ENCODE measurements at places on chromosomes 7 and 10.

GRCh38 chr10:110932505-110933180, 13.2 kb downstream of the SHOC2 start:
- no peak for DNase-seq

DNA sequence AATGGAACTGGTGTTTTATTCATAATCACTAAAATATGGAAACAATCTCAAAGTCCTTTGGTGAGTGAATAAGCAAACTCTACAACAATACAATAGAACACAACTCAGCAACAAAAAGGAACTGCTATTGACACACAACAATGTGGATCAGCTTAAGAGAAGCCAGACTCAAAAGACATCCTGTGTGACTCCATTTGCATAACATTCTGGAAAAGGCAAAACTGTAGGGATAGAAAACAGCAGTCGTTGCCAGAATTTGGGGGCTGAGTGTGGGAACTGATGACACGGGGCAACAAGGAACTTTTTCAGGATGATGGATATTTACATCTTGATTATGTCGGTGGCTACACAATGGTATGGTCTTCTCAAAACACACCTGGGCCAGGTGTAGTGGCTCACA, 32.4 kb upstream of the SVIL start:
- no peak for DNase-seq

GRCh38 chr7:121039510-121039822, 51.0 kb downstream of the CPED1 start:
- DNase-seq = no peak

DNA sequence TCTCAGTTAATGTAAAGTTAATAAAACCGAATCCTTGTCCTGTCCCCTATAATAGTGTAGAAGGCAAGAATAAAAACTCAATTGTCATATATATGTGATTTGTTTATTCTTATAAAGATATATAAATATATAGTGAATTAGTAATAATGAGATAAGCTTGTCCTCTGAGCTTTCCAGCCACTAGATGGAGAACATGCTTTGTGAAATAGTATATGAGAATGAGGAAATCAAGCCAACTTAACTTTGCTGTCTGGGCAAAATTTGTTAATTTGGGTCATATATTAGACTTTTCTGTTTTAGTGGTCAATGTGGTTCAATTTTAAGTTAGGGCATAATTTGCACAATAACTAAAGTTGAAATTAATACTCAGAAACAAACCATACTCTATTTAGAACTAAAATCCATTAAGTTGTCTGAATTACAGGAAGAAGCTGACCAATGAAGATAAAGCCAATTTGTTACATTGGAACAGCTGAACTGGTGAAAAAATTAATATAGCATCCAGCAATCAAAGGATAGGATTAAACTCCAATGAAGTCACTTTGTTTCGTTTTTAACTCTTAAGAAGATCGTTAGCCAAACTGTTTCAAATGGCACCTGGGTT, 595.0 kb downstream of the ARL4A start:
- DNase-seq = no peak

- no peak for DNase-seq
These were observed 541.0 kb upstream of the ADARB2 start for GRCh38 chr10:2278363-2278762.

DNA sequence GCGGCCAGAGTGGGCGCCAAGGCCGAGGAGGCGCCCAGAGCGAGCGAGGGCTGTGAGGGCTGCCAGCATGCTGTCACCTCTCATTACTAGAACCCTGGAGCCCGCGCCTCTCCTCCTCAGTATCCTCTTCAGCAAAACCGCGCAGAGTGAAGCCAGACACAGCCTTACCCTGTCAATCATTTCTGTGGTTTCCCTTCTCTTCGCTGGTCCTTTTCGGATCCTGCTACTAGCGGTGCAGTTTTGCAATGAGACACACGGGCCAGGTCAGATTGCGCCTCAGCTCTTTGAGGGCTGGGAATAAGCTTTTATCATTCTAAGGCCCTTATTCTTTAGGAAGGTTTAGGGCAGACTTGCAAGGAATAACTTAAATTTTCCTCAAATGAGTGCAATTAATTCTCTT, 55.5 kb upstream of the FAM171A1 start:
- no peak for DNase-seq

DNA sequence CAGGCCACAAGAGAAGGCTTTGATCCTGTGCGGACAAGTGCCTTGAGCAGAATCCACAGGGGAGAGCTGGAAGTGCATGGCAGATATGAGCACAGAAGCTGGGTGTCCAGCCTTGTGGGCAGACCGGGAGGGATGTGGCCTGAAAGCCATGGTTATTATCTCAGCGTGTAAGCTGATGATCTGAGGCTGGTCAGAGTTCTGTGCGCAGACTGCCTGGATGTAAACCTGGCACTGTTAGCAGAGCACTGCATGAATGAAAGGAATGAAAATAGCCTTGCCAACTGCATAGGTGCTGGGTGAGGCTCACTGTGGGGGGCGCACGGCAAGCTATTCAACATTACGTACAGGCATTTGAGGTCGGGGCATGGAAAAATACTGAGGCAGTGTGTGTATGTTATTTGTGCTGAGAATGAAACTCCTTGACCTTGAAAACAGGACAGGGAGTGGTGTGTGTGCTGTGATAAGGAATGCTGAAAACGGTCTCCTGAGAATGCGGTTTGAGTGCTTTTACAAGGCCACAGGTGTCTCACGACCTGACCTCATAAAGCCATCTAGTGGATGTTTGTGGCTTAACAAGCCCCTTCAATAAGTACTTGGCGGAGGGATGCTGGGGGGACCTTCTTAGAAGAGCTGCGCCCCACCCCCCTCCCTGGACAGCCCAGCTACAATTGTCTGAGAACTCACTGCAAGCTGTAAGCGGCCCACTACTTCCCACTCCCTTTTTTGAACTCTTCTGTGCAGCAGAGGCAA, 18.7 kb downstream of the AKR1C1 start:
- no peak for DNase-seq

DNA sequence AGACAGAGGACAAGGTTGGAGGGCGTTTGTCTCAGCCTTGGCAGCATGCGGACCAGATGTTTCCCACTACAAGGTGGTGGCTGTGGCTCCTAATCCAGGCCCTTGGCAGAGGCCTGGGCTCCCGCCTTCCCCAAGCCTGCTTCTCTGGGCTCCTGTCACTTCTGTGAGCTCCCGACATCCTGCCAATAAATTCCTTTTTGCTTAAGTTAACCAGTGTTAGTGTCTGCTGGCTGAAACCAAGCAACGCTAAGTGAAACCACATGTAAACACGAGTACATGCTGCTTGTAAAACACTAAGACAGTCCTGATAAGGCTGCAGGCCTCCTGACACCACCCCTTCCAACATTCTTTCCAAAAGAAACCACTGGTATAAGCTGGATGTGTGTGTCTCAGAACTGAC, 263.6 kb upstream of the ZMIZ1 start:
- DNase-seq = no peak

DNA sequence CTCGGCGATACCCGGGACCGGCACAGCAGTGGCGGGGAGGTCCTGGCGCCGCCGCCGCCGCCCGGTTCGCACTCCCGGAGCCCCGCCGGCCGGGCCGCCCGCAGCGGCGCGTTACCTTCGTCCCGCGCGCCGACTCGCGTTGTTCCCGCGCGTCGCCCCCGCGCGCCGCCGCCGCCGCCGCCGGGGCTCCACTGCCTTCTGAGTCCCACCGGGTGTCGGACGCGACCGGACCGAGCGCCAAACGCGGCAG, at the start of gene EZH2:
Gene EZH2 (minus strand): TSS at position 243 of the 250 bp plus-strand sequence. CDS start 36,993 bp downstream, outside the sequence.
- DNase-seq = no peak

GRCh38 chr10:30183055-30183402, 123.6 kb upstream of the JCAD start:
- DNase-seq = no peak

- DNase-seq = no peak
These were observed 2.0 kb upstream of the RBAK start for GRCh38 chr7:5043661-5044060.

DNA sequence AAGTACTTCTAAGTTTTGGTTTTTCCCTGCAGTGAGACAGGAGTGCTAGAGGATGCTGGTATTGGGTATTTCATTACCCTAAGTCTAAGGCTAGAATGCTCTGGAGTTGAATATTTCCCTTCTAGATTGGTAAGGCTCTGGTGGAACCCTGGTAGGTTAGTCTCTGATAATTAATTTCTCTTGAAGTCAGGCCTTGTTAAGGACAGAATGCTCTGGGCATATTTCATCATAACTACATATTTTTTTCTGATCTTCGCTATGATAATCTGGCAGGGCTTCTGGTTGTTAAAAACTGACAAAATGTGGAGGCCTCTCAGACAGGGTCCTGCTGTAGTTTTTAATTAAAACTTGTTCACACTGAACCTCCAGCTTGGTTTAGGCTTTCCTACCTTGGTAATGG, 83.8 kb downstream of the CDK13 start:
- DNase-seq = no peak

- DNase-seq = no peak
These were observed 283.8 kb downstream of the CDK14 start for GRCh38 chr7:90879924-90880323.

- no peak for DNase-seq
These were observed 103.3 kb upstream of the GSDME start for GRCh38 chr7:24860611-24861010.

GRCh38 chr7:123126171-123126570, 73.6 kb downstream of the SLC13A1 start:
- no peak for DNase-seq

GRCh38 chr7:39211581-39211980, 233.9 kb downstream of the POU6F2 start:
- DNase-seq = no peak

DNA sequence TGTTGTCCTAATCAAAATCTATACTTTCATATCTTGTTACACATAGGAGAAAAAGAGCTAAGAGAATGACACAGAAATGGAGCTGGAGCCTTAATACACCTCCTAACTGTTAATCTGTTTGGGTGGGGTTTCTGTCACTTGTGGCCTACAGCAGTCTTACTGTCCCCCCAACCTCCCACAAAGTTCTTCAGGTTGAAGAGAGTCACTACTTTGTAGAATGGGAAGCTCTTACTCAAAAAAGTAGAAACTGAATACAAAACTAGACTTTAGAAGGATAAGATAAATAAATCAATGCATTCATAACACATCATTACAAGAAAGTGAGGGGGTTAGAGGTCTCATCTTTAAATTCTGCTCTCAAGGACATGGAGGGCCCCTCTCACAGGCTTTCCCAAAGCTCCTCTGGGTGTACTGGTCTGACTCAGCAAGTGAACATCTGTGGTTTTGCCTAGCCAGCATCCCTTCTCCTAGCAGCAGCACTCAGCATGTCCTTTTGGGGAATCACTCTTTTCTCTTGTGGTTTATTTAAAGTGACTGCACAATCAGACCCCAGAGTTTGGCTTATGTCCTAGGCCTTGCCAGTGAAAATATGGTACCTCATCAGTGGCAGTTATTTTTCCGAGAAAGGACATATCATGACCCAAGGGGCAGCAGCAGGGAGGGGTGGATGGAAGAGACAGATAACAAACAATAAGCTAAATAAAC, 2.0 kb upstream of the BLVRA start:
- no peak for DNase-seq

GRCh38 chr7:33276325-33276724, 147.0 kb downstream of the BBS9 start:
- no peak for DNase-seq

- DNase-seq = no peak
These were observed 61.8 kb downstream of the ANKRD61 start for GRCh38 chr7:6092953-6093354.

- no peak for DNase-seq
These were observed 744 bp downstream of the FRAT2 start for GRCh38 chr10:97333601-97334369.

- DNase-seq = no peak
These were observed 13.1 kb downstream of the DPYSL4 start for GRCh38 chr10:132199854-132200311.

GRCh38 chr7:108351729-108352131, 104.5 kb downstream of the NRCAM start:
- DNase-seq = no peak

DNA sequence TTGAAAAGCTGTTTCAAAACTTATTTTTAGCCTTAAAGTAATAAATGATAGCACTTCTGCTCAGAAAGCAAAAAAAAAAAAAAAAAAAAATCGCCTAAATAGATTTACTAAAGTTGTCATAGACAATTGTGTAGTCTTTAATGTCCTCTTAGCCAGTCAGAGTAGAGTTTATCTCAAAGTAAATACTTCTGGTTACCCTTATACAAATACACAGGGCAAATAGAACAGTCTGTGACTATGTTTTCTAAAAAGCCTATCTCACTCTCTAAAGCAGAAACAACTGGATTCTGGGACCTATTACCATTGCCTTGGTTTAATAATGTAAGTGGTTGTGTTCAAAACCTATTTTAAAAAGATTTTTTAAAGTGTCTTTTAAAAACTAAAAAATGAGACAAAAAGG, 156.2 kb upstream of the THSD7A start:
- no peak for DNase-seq

DNA sequence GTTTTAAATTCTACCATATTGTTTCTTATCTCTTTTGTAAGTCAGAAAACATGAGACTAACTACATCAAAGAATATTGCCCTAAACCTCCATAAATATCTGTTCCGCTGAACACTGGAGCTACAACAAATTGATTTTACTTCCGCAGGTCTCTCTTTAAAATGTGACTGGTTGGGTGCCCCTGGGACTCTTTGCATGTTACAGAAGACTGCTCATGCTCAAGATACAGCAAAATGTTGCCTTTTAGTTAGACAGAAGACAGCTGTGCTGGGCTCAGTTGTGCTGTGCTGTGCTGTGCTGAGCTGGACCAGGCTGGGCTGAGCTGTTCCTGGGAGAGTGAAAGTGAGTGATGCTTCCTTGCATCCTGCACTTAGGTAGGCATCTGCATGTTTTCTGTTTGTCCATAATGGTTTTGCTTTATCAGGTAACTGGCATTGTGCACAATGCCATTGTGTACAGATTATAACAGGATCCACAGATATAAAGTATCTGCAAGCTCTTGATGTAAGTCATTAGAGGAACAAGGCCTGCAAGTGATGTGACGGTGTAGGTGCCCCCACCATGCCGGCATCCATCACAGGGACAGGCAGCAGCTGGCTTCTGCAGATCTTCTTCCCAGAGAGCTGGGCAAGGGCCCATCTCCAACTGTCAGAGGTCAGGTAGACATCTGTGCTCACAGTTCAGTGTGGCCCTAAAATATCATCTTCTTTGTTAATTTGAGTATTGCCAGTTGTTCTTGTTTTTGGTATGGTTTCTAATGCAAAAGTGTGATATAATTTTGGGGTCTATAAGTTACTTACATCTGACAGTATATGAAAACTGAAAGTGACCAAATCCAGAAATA, 972.5 kb upstream of the CELF2 start:
- DNase-seq = no peak

- no peak for DNase-seq
These were observed 89.3 kb upstream of the PRKCQ start for GRCh38 chr10:6669269-6669859.

- DNase-seq = no peak
These were observed 120.1 kb downstream of the ARHGAP12 start for GRCh38 chr10:31808258-31809218.

- no peak for DNase-seq
These were observed 35.6 kb upstream of the C10orf90 start for GRCh38 chr10:126705951-126706565.

GRCh38 chr7:11557627-11558026, 274.4 kb downstream of the THSD7A start:
- DNase-seq = no peak

GRCh38 chr7:135800560-135800959, 51.9 kb upstream of the FAM180A start:
- no peak for DNase-seq
